ENCODE measurements at places on chromosomes 4 and X. TPM values are rescaled to one million over a fixed set of nuclear protein-coding genes. Genes with fewer than 3 reads are reported as not detected.
A peak's percentile ranks its signal among the peaks of the same experiment; 100 is the strongest.

GLRA2 gene
- total RNA-seq: not detected

SCRG1 gene
- not detected for total RNA-seq

GRCh38 chrX:150050387-150050786, 112.1 kb upstream of the EOLA2 start:
- DNase-seq: no peak

GYPB gene
- not detected for total RNA-seq

DNA sequence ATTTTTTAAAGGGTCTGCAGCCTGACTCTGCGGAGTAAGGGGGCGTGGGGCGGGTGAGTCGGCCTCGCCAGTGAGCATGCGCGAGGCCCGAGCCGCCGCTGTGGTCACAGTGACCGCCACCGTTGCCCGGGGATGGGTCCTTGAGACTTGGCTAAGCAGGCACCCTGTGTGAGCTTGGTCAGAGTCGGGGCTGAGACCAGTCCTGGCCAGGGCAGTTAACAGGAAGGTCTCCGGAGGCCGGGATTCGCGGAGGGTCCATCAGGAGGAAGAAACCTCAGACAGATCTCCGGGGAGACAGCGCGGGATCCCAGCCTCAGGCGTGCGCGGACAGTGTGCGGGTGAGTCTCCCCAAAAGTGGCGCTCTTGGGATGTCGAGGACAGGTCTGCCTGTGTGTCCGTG, 1384.4 kb upstream of the PCDH10 start:
- DNase-seq: no peak

NCBP2L gene
- not detected for total RNA-seq

GRCh38 chrX:16212024-16212423, 44.7 kb downstream of the MAGEB17 start:
- no peak for DNase-seq

DNA sequence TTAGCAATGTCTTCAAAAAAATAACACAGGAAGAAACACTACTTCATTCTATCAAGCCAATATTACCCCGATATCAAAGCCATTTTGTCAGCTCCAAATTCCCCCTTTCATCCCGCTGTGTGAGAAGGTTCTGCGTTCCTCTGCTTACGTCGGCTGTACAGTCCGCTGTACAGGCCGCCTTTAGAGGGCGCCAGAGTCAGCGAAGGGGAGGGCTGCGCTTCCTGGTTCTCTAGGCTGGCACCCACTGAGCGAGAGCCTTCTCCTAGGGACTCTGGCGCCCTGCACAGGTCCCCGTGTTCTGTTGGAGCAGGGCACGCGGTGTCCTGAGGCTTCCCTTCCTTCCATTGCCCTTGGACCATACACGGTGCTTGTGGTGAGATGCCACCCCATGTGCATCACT, 25.3 kb upstream of the CT45A1 start:
- DNase-seq: no peak

ZBTB33 gene
- total RNA-seq: 13.4 TPM

DNA sequence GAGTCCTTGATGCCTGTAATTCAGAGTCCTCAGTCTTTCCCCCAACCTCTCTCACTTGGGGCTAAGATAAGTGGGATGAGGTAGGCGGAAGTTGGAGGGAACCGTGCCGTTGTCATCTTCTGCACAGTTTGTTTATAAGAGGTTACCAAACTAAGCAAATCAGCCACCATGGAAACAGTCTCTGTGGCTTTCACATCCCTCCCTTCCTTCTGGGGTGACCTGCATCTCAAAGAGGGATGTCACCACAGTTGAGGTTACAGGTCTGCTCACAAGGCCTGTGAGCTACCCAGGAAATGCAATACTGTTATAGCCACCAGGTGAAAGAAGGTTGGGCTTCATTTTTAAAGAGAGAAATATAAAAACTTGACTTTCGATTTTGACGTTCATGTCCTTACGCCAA, 26.3 kb downstream of the RTL5 start:
- DNase-seq: peak; percentile 51

PPP4R3C gene
- not detected for total RNA-seq

GRCh38 chr4:26410385-26411293, 79.6 kb downstream of the CCKAR start:
- no peak for DNase-seq

GRCh38 chr4:148730082-148730640, 287.9 kb upstream of the NR3C2 start:
- DNase-seq: no peak

- peak; percentile 67 for DNase-seq
These were observed 3.9 kb downstream of the MAML3 start for GRCh38 chr4:140149846-140150635.

CTAG1A gene
- total RNA-seq: not detected

DNA sequence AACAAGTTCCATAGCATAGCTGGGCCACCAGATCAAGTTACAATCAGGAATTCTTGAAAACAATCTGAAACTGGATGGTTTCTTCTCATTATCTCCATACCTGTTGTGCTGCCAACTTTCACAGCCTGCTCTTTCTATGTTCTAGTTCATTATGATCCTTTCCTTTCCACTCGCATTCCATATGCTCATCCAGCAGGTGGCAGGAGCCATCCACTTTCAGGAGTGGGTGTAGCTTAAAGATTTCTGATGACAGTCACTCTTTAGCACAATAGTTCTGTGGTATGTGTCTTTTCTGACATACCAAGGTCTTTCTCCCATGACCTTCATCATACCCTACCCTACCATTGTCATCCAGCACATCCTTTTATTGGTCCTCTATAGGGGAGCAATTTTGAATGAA, 46.4 kb downstream of the PAGE2 start:
- peak; percentile 8 for DNase-seq

DNA sequence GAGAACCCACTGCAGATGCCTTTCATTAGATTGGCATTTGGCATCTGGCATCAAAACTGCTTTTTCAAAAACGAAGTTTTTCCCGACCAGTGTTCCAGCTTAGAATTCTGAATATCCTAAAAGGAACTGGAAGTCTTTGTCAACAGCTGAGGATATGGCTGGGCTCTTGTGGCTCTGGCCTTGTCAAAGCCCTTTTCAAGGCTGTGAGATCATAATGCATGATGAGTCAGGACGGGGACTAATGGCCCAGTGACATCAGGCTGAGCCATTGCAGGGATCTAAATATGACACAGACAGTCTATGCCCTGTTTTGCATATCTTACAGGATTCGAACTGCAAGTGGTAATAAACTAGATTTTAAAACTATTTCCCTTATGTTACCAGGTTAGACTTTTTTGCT, 306.4 kb downstream of the PTTG2 start:
- no peak for DNase-seq

CFAP47 gene
- total RNA-seq: not detected

SLC10A4 gene
- not detected for total RNA-seq

GRCh38 chrX:98646351-98646750, 1762.6 kb downstream of the RPA4 start:
- DNase-seq: no peak

DNA sequence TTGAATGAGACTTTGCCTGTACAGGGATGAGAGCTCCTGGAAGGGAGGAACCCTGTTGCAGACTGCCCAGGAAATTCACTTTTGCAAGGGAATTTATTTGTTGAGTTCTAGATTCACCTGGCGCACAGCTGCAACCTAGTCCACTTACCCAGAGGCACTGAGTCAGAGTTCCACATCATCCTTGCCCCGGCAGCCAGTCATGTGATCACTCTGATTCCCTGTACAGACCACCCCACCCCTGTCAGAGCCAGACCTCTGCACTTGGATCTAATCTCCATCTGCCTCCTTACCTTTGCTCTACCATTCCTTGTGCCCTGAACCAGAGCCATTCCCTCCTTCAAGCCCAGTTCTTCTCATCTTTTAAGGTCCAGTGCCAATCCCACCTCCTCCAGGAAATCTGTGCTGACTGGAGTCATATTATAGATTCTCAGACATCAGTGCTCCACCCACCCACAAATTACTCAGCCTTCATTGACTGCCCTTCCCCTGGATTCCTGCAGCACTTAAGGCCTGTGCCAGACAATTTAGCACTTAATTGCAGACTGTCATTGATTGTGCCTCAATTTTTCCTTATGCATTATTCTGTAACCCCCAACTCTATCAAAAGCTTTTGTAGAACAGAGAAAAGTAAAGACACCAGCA, 84.1 kb upstream of the MAGEA4 start:
- DNase-seq: no peak

DNA sequence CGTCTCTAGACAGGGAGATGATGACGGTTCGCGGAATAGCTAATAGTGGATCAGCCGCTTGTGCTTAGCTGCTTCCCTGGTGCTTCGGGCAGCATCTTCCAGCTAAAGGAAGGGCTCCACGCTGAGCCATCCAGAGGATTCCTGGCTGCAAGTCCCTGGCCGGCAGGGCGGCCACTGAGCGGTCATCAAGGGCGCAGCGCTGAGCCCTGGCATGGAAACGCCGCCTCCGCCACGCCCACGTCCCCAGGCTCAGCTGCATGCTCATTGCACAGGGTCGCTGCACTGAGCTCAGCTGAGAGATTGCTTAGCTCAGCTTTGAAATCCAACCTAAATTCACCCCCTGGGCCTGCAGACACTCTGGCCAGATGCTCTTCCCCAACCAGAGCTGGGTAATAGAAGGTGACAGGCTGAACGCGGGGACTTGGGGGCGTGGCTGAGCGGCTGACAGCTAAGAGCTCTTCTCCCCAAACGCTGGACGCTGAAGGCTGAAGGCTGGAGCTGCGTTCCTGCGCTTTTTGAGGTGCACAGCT, 118.2 kb upstream of the KIT start:
- DNase-seq: no peak

ARHGAP36 gene
- total RNA-seq: not detected

GRCh38 chr4:125459531-125459930, 144.8 kb downstream of the FAT4 start:
- DNase-seq: no peak

PCDH19 gene
- total RNA-seq: not detected

INTS6L gene
- total RNA-seq: 29.4 TPM

- peak; percentile 20 for DNase-seq
These were observed 41.9 kb downstream of the TNIP2 start for GRCh38 chr4:2714061-2714770.

DNA sequence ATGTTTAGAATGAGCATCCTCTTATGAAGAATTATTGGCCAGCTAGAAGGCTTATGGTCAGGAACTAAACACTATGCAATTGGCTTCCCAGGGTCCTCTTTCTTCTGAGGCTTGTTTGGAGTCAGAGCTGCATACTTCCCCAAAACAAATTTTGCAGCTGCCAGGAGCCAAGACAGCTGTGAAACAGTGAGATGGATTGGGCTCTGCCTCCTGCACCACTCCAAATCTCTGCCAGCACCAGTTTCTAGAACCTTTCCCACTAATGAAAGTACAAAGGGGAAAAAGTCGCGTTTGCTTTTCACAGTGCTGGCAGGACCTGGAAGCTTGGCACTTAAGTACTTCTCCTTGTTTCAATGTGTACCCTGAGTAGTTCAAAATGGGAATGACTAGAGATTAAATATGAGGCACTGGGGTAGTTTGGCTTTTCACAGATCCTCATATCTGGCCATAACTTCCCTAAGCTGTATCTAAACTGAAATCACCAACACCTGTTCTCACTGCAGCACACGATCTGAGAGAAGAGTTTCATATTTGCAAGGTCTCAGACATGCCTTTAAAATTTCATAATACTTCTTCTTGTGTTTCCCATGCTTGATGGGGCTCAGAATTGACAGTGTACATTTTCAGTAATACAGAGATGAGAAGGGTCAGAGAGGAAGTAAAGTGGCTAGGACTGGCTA, 20.7 kb upstream of the AR start:
- DNase-seq: no peak

DNA sequence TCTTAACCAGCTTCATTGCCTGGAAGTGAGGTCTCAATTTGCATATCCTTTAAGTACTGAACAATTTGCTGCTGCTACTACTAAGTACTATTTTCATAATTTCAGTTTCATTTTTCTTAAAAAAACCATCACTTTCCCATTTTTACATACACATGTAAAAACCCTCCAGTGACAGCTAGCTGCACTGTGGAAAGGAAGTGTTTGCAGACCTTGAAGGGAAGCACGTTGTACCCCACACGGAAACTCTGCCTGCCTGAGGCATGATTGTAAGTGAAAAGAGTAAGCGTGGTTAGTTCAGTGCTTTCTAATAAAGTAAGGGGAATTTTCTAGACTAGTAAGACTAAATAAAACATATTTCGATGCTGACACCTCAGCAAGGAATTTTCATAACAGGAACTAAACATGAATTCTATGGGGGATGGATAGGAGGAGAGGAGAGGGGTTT, 103.6 kb downstream of the RAPGEF2 start:
- DNase-seq: peak; percentile 21

- DNase-seq: no peak
These were observed 339.7 kb downstream of the PCDH19 start for GRCh38 chrX:100070334-100070849.

GRCh38 chr4:82787342-82787741, 11.3 kb downstream of the SCD5 start:
- DNase-seq: no peak

- DNase-seq: no peak
These were observed 75.0 kb downstream of the AFAP1 start for GRCh38 chr4:7864685-7865084.

GRCh38 chr4:119209077-119209476, 3.4 kb upstream of the USP53 start:
- DNase-seq: no peak

- no peak for DNase-seq
These were observed 7.0 kb downstream of the QRFPR start for GRCh38 chr4:121373841-121374240.

DNA sequence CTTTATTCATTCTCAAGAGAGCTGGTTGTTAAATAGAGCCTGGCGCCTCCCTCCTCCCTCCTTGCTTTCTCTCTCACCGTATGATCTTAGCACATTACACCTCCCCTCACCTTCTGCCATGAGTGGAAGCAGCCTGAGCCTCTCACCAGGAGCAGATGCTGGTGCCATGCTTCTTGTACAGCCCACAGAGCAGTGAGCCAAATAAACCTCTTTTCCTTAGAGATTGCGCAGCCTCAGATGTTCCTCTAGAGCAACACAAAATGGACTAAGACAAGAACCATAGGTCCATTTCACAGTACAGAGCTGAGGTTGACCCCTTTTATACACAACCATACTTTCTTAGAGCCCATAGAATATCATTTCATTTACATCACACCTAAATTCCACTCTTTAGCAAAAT, 10.1 kb upstream of the TMEM144 start:
- no peak for DNase-seq

DNA sequence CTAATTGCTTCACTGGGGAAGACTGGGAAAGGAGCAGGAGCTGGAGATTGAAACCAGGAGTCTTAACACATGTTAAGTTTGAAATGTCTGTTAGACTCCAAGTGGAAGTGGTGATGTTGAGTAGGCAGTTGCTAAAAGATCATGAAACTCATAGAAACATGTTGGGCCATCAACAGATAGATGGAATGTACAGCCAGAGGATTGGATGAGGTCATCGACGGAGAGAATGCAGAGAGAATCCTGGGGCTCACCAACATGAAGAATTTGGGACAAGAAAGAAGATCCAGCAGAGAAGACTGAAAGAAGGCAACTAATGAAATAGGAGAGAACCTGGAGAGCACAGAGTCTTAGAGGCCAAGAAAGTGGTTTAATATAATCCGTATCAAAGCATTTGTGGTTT, 19.4 kb upstream of the TSPAN5 start:
- DNase-seq: no peak

GRCh38 chr4:167524091-167524490, 289.8 kb upstream of the SPOCK3 start:
- DNase-seq: no peak

- DNase-seq: no peak
These were observed 50.2 kb downstream of the SMAD1 start for GRCh38 chr4:145531859-145532258.

- no peak for DNase-seq
These were observed 70.7 kb downstream of the DOCK11 start for GRCh38 chrX:118566359-118566758.

UGT2B15 gene
- not detected for total RNA-seq

TLR6 gene
- 0.48 TPM for total RNA-seq

- DNase-seq: no peak
These were observed 201.0 kb downstream of the DCTD start for GRCh38 chr4:182716192-182716591.

FAM184B gene
- total RNA-seq: not detected
